ENCODE measurements at places on chromosomes 3 and 15.

GRCh38 chr15:87686339-87686738 lies 570.2 kb downstream of the NTRK3 start:
- DNase-seq = no peak

DNA sequence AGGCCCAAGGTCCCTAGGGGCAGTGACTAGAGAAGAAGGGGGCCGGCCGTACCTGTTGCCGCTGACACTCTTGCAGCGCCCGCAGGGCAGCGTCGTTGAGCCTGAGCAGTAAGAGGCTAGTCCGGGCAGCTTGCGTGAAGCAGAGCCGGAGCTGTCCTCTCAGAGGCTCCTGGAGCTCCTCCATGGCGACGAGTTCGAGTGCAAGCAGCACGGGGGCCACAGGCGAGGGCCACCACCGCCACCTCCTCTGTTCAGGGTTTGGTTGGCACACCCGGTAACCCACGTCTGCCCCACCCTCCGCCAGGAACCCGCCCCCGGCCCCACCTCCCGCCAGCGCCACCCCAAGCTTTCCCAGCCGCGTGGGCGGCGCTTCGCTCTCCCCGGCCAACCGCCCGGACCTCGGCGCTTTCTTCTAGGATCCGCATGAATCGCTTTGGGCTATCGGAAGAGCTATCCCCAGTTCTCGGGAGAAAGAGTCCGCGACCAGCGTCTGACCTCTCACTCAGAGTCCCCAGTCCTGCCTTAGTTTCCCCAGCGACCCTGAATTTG lies at the start of gene ELL3:
ELL3 (minus strand) TSS at position 249 of the 549 bp plus-strand sequence; CDS start at position 184, 65 bp downstream.
- peak; percentile 89 for DNase-seq

GRCh38 chr15:49134683-49135341 lies 20.6 kb downstream of the COPS2 start:
- DNase-seq = no peak

DNA sequence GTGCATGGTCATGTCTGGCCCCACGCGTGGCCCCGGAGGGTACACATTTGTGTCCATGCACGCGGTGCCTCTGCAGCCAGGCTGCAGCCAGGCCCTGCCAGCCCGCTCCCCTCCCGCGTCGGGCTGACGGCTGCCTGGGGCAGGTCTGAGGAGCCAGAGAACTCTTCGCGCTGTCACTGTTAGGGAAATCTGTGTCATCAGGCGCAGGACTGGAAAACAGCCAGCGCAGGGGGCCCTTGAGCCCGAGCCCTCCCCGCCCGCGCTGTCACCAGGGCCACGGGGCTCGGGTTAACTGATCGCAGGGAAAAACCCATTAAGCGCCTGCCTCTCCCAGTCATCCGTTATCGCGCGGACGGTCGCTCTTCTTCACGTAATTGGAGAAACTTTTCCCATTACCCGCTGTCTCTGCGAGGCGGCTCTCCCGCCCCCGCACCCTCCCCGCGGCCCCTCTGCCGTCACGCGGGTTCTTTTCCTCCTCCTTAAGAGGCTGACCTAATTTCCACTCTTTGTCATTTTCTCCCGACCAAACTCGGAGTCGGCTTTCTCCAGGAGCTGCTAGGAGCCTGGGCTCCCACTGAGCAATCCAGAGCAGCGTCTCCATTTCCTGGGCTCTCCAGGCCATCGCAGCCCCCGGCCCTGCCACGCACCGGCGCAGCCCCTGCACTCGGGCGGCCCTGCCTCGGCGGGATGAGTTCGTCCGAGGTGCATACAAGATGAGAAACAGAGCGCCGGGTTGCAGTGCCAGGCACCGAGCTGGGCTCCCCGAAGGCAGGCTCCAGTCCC lies 57.5 kb upstream of the PRR23E start:
- no peak for DNase-seq

GRCh38 chr3:157981819-157982218 lies 124.4 kb downstream of the SHOX2 start:
- no peak for DNase-seq

DNA sequence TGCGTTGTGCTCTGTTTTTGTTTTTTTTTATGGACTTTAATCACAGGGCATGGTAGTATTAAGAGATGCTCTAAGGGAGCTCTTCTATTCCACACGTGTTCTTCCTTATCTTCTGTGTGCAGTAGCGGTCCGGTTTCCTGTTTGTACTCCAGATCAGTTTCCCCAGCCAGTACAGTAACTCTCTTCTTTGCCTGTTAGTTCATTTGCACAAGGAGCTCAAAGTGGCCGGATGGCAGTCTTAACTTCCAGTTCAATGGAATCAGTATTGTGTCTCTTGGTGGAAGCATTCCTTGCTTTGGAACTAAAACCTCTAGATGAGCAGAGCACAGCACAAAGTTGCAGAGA lies 122.0 kb downstream of the KLF13 start:
- DNase-seq = no peak

GRCh38 chr3:101865751-101866509 lies 16.6 kb downstream of the NFKBIZ start:
- DNase-seq = peak; percentile 45

- DNase-seq = no peak
Observed at GRCh38 chr15:98996169-98996568, 11.4 kb downstream of the PGPEP1L start.

- DNase-seq = no peak
Observed at GRCh38 chr3:16790432-16791400, 94.0 kb upstream of the PLCL2 start.

- DNase-seq = no peak
Observed at GRCh38 chr15:47720555-47720954, 3.2 kb downstream of the SEMA6D start.

GRCh38 chr3:115590873-115591272 lies 32.4 kb upstream of the GAP43 start:
- DNase-seq = no peak

DNA sequence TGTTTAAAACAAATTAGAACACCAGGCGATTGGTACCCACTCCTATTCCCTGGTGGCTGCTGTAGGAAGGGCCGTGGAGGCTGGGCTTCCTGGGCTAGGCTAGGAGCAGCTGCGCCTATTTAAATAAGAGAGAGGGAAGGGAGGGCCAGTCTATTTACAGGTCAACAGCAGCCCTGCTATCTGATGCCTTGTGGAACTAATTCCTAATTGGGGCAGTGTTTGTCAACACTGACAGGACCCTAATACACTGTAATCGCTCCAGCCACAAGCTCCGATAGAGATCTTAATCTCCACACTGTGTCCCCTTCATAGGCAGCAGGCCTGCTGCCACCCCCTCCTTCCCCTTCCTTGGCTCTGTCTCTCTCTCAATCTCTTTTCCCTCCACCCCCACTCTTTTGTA lies 116.9 kb upstream of the SOX14 start:
- no peak for DNase-seq

DNA sequence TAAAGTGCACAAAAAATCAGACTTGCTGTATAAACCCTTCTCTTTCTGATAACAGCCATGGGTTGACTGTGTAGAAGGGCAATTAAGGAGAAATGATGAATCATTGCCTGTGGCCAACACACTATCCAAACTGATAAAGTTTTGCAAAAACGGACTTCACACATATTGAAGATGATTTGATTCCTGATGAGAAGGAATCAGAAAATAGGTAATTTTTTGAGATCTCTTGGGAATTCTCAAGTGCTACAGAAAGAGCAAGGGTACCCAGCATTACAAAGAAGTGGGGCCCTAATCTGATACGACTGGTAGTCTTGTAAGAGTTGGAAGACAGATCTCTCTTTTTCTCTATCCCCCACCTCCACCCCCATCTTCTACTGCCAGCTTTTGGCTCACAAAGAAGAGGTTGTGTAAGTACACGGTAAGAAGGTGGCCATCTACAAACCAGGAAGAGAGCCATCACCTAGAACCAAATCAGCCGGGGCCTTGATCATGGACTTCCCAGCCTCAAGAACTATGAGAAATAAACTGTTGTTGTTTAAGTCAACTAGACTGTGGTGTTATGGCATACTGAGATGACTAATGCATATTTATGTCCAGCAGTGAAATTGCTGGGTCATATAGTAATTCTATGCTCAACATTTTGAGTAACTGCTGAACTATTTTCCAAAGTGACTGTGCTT lies 254.7 kb downstream of the EDEM1 start:
- DNase-seq = no peak

All from OCI-LY7 (cell line).